BJ (cell line): ENCODE measurements at places on chromosomes 13 and 19.

GRCh38 chr13:29369060-29369743 lies 226.3 kb downstream of the SLC7A1 start:
- DNase-seq: no peak

DNA sequence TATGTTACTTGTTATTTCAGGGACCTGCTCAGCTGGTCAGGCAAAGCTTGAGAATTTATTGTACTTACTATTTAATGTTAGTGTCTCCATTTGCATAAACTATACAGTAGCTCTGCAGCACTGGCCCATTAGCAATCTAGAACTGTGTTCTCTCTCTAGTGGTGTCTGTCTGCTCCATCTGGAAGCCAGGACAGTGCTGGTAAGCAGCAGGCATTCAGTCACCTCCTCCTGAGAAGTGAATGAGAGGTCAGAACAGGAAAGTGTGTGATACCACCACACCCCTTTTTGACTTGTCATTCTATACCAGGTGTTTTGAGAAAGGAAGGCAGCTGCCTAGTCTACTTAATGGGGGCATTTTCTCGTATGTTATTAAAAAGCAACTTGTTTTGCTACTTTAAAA lies 3.9 kb downstream of the COG3 start:
- no peak for DNase-seq

DNA sequence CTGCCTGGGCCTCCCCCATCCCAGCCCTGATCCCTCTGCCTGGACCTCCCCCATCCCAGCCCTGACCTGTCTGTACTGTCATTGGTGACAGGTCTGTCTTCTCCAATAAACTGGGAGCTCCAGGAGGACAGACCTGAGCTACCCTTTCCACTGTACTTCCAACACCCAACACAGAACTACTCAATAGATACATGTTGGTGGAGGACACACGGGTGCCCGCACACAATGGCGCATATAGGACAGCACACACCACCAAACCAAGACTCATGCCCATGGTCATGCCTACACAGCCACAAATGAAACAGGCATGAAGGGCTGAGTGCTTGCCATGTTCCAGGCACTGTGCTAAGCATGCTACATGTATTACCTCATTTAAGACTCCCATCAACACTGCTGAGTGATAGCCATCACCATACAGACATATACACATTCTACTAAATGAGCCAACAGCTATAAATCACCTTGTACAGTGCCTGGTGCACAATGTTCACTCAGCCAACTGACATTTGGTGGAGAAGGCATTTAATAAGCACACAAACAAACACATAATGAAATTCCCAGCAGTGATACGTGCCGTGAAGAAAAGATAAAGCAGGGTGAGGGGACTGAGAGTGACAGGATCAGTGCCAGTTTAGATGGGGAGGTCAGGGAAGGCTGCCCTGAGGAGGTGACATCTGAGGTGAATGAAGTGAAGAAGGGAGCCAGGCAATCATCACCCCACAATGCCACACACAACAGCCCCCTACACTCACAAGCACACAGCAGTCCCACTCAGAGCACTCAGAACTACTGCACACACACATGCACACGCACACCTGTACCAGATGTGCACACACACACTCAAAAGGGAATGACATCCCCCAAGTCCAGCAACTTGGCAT lies 857 bp downstream of the POU2F2 start:
- no peak for DNase-seq

DNA sequence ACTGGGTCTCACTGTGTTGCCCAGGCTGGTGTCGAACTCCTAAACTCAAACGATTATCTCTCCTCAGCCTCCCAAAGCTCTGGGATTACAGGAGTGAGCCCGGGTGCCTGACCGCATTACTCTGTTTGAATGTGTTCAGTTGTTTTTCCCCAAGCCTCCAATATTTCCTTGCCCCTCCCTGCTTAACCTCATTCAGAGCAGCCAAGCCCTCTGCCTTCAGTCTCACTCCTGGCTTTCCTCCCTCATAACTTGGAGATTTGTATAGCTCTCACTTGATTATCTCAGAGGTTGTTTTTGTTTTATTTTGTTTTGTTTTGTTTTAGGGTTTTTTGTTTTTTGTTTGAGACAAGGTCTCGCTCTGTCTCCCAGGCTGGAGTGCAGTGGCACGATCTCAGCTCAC lies 11.4 kb downstream of the EPHX3 start:
- no peak for DNase-seq

DNA sequence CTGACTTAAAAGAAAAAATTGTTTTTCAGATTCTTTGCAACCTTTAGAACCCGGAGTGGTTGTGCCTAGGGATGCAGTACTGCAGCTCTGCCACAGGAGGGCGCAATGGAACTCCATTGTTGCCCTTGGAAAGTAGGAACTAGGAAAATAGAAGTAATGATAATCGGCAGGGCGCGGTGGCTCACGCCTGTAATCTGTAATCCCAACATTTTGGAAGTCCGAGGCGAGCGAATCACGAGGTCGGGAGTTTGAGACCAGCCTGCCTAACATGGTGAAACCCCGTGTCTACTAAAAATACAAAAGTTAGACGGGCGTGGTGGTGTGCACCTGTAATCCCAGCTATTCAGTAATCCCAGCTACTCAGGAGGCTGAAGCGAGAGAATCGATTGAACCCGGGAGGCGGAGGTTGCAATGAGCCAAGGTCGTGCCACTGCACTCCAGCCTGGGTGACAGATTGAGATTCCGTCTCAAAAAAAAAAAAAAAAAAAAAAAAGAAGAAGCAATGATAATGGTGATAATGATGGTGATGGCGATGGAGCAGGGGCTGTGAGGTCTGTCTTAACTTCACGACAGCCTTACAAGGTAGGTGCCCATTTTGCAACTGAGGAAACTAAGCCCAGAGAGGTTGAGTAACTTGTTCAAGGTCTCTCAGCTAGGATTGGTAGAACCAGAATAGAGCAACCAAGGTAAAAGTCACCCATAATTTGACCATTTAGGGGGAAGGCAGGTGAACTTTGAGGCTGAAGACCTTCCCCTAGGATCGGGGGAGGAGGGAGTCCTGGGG lies 5.5 kb upstream of the ADAMTS10 start:
- no peak for DNase-seq

GRCh38 chr13:42707586-42707985 lies 73.8 kb upstream of the FAM216B start:
- DNase-seq: no peak

DNA sequence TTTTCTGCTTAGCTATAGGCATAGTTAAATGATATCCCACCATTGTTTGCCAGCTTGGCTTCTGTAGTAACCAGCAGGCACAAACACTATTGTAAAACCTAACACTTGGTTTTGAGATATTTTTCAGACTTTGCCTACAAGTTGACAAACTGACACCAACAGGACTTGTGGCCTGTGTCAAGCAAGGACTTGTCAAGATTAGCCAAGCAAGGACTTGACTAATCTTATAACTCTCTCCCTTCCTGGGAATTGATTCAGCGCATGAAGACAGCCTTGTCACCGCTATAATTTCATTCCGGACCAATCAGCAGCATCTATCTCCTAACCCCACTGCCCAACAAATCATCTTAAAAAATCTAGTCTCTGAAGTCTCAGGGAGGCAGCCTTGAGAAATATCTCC lies 72.7 kb upstream of the SLITRK1 start:
- DNase-seq: no peak

- no peak for DNase-seq
Observed at GRCh38 chr13:93116809-93117208, 109.8 kb upstream of the GPC6 start.

GRCh38 chr13:97953376-97953970 lies at the start of gene IPO5:
Gene IPO5 (plus strand): TSS chr13:97953675. CDS start chr13:97976697, 23,022 bp downstream.
- no peak for DNase-seq

- DNase-seq: no peak
Observed at GRCh38 chr19:7772752-7773291, 9.8 kb downstream of the CLEC4M start.

- no peak for DNase-seq
Observed at GRCh38 chr19:39557811-39558623, 18.1 kb upstream of the EID2 start.

- no peak for DNase-seq
Observed at GRCh38 chr19:30780032-30780431, 407.8 kb downstream of the ZNF536 start.

GRCh38 chr19:7908742-7909461 lies 5.2 kb downstream of the MAP2K7 start:
- DNase-seq: no peak

GRCh38 chr19:28746478-28746877 lies 466.5 kb downstream of the UQCRFS1 start:
- no peak for DNase-seq

- DNase-seq: no peak
Observed at GRCh38 chr19:14325863-14326262, 55.4 kb upstream of the ADGRE5 start.

DNA sequence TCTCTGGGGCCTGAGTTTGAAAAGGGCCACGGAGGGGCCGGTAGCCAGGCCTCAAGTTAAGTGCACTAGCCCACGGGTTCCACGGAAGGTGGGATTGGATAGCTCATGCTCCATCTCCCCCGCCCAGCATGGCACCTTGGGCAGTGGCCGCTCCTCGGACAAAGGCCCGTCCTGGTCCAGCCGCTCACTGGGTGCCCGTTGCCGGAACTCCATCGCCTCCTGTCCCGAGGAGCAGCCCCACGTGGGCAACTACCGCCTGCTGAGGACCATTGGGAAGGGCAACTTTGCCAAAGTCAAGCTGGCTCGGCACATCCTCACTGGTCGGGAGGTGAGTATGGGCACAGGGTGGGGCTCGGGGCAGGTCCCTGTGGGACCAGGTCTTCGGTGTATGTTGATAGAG lies 7.8 kb downstream of the MARK4 start:
- DNase-seq: no peak

- DNase-seq: no peak
Observed at GRCh38 chr13:112320303-112320702, 55.9 kb upstream of the SPACA7 start.
